ENCODE measurements at places on chromosomes 7 and 10.

DNA sequence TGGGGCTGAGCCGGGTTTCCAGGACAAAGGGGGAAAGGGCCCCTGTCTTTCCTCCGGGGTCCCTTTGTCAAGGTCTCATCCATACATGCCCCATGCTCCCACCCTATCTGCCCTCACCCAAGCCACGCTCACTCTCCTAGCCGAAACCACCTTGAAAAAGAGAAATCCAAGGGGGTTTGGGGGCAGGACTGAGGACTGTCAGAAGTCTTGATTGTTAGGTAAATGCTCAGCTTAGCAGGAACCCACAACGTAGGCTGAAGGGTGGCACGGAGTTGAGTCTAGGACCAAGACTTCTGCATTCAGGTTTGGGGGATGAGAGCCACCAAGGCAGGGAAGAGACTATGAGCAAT, 719 bp upstream of the PGAM2 start:
- no peak for DNase-seq

GRCh38 chr7:5296611-5297226, 14.0 kb downstream of the SLC29A4 start:
- no peak for DNase-seq

- DNase-seq = no peak
Measured at GRCh38 chr10:3123571-3124411, 48.8 kb downstream of the PITRM1 start.

DNA sequence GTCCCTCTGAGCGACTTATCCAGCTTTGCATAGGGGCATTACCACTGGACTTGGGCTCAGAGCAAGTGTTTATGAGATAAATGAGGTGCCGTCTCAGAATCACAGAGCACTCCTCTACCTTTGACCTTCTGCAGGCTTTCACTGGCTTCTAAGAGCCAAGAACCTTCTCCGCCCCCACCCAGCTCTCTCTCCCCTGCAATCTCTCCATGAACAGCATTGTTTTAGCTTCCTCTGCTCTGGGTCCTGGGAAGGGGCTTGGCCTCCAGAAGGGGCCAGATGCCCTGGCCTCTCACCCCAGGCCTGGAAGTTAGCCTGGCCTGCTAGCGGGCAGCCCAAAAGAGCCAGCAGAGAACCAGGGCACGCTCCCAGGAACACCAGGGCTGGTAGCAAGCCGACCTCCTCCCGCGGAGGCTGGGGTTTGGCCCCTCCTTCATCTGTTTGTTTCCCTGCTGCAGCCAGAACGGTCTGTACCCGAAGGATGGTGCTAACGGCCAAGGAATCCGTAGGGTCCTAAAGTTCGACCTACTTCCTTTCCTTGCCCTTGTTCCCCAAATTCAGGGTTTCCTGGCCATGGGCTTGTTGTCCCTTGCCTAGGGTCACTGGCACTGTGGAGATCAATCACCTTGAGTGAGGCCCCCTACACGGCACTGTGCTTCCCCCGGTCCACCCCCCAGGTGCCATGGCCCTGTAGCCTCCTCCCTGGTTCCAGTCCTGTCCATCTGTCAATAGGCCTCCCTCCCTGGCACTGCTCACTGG, 18.7 kb upstream of the DDIT4 start:
- peak; percentile 77 for DNase-seq

DNA sequence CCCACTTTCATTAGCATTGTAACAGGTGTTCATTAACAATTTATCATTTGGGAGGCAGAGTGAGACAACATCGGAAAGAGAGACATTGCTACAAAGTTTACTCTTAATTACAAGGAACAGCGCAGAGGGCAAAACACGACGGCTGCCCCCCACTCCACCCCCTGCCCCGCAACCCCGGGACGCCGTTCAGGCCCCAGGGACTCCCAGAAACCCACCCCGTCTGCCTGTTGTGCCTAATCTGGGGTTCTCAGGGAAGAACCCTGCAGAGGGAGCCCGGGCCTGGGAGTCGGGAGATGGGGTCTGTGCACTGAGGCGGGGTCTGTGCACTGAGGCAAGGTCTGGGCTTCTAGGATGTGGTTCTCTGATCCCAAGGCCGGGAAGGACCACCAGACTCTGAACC, 25.2 kb downstream of the UNCX start:
- DNase-seq = no peak

DNA sequence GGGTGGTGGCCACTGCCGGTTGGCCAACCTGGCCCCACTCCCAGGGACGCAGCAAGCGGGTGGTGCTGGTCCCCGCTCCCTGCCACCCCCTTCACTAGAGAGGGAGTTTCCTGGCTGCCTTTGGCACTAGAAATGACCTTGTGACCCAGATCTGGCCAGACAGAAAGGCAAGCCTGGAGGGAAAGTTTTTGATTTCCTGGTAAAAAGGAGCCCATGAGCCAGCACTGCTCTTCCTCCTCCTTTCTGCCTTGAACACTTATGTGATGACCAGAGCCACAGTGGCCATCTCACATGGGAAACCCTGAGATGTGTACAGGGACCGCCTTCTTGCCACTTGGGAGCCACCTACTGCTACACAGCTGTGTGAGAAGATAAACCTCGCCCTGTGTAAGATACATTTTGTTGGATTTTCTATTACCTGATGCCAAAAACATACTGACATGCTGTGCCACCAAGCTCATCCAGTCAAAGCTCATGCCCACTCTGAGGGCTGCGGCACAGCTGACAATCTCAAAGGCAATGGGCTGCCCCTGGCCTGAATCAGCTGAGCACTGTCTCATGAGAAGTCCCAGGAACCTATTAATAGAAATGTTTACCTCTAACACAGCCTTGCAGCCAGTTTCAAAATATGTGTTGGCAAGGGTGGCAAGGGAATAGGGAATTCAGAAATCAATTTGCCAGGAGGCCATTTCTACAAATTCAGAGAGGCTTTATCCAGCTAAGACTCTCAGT, 94.0 kb downstream of the CYTH3 start:
- no peak for DNase-seq

DNA sequence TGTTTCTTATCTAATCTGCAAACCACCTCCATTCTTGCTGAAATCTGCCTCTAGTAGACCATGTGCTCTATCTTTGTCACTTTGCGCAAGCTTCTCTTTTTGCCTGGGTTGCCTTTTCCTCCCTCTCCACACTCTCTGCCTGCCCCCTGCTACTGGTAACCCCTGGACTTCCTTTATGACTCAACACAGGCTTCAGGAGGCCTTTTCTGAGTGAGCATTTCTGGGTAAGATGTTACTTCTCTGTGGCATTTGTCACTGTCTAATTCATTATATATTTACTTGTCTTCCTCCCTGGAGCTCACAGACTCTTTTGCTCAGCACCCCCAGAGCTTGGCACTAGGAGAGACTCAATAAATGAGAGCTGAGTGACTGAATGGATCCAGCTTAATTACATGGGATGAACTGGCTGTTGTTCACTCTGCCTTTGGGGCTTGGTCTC, 8.4 kb downstream of the GOLGA7B start:
- no peak for DNase-seq

GRCh38 chr10:69428165-69428564, 11.4 kb upstream of the TACR2 start:
- DNase-seq = no peak

GRCh38 chr7:27784399-27785053, 44.6 kb downstream of the TAX1BP1 start:
- DNase-seq = peak; percentile 27

GRCh38 chr10:119539359-119539825, 3.1 kb downstream of the RGS10 start:
- no peak for DNase-seq

GRCh38 chr7:102873470-102874165, 39.2 kb upstream of the LRRC17 start:
- no peak for DNase-seq

DNA sequence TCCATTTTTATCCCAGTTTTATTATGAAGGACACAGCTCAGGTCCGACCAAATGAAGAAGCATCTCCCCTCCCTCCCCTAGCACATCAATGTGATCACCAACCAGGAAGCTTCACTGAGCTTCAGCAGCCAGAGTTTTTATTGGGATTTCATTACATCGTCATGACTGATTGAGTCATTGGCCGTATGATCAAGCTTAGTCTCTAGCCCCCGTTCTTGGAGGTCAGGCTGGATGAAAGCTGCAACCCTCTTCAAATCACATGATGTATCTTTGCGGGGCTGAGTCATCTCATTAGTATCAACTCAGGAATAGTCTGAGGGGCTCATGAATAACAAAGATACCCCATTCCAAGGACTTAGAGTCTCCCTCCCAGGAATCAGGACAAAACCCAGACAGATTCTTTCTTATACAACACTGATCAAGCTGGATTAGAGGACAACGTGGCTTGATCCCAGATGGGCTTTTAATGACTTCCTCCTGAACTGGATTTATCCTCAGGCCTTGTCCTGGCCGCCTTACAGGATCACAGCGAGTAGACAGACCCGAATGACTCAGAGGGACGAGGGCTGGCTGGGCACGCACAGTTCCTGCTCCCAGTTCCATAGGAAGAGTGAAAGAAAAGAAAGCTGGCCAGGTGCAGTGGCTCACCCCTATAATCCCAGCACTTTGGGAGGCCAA, 14.5 kb downstream of the LIMK1 start:
- DNase-seq = no peak

GRCh38 chr7:146359176-146359575, 242.6 kb downstream of the CNTNAP2 start:
- no peak for DNase-seq

DNA sequence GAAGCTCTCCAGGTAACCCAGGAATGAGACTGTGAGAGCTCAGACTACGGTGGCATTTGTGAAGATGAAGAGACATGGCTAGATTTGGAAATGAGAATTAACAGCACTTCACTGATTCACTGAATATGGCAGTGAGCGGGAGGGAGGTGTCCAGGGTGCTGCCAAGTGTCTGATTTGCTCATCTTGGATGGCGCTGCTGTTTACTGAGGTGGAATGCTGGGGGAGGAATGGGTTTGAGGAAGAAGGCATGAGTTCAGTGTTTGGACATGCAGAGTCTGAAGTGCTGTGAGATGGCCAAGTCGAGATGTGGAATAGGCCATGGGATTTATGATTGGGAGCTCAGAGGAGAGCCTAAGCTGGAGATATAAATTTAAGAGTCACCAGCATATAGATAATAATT, 437.1 kb upstream of the NPVF start:
- no peak for DNase-seq

- no peak for DNase-seq
Measured at GRCh38 chr10:28997734-28998133, 291.1 kb upstream of the LYZL1 start.

DNA sequence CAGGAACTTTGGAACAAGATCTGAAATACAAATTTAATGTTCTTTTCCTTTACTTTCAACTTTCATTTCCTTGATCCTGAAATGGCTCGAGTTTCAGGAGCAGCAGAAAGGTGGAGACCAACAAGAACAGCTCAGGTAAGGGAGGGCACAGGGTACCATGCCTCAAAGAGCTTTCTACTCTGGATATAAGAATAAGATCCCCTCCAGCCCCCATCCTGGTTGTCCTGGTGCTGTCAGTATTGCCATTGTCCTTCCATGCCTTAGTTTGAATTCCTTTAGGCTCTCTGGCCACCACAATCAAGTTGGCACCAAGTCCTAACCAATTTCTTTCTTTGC, 12.5 kb upstream of the CALU start:
- DNase-seq = no peak

DNA sequence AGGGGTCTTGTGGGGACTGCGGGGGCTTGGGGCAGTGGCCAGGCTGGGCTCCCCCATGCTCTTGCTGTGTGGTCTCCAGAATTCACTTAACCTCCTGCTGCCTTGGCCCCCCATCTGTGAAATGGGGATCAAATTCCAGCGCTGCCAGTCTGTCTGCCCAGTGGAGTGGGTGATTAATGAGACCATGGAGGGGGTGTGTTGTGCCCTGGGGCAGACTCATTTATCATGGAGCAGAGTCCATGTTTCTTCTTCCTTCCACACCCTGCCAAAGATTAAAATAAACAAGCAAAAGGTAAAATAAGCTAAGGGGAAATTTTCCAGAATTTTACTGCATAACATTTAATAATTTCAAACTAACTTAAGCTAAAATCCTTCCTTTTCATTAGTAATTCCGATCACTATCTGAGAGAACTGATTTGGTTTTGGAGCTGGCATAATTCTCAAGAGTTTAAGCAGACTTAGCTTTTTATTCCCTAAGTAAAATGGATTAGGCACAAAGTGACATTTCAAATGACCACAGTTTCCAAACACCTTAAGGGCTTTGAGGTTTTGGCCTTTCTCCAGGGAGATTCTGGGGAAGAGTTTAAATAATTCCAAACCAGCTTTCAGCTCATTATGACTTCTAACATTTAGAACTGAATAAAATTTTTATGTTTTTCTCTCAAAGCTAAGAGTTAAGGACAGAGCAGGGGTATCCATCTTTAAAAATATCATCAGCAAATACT, 211.9 kb downstream of the CXCL12 start:
- DNase-seq = no peak

- peak; percentile 19 for DNase-seq
Measured at GRCh38 chr10:45673074-45673648, 589 bp upstream of the ZFAND4 start.

DNA sequence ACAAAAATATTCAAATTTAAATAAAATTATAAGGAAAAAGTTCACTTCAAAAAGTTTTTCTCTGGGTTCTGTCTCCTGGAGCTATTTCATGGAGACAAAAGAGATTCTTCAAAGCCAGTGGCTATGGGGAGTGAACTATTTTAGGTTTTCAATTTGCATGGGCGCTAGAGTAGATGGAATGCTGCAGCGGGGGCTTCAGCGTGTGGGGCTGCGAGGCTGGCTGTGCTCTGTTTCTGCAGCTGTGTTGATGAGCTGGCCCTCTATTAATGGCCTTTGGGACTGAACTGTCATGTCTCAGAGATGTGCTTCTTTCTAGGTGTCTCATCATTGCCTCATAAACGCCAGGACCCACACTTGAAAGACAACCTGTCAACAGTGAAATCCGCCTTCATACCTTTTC, 108.4 kb upstream of the NPY start:
- DNase-seq = no peak

GRCh38 chr7:122132341-122132740, 11.7 kb downstream of the AASS start:
- DNase-seq = no peak

GRCh38 chr10:17645621-17646345, 1.8 kb downstream of the STAM start:
- DNase-seq = no peak

GRCh38 chr7:17660116-17660515, 280.2 kb downstream of the SNX13 start:
- DNase-seq = no peak

- no peak for DNase-seq
Measured at GRCh38 chr10:126073606-126074005, 177.2 kb downstream of the FANK1 start.

GRCh38 chr10:98376485-98376884, 38.5 kb downstream of the PYROXD2 start:
- DNase-seq = peak; percentile 84

DNA sequence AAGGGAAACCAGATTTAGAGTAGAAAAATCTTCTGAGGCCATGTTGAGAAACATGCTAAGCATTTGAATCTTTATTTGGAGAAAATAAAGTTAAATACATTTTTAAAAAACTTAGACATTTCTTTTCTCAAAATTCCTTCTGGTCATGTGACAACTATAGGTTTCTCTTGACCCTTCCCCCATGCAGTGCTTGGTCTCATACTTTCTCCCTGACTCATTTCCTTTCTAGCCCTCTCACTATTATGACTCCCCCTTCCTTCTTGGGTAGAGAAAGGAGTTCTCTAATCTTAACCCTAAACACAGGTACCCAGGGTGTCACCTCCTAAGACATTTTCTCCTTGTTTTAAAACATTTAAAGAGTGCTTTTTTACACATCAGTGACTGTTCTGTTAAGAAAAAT, 179.5 kb upstream of the TMEM106B start:
- DNase-seq = no peak
